ENCODE measurements at places on chromosomes 3 and 15. TPM values are rescaled to one million over a fixed set of nuclear protein-coding genes. Genes with fewer than 3 reads are reported as not detected.

Gene LTF
- total RNA-seq, result not detected

Gene TEX55
- total RNA-seq, result not detected

Gene AMT
- total RNA-seq, result 4.4 TPM

Gene SLC28A1
- total RNA-seq, result not detected

Gene IL5RA
- not detected for total RNA-seq

Gene GOLGA6L10
- 3.0 TPM for total RNA-seq

Gene ALDH1A3
- total RNA-seq, result not detected

Gene AHSG
- not detected for total RNA-seq

Gene IGSF10
- not detected for total RNA-seq

Gene SYNPR
- not detected for total RNA-seq

Gene LRRN1
- total RNA-seq, result 0.38 TPM

Gene CFAP92
- total RNA-seq, result not detected

Gene PCOLCE2
- total RNA-seq, result not detected

Gene GLCE
- 3.6 TPM for total RNA-seq

Gene SPSB4
- total RNA-seq, result not detected

Gene KBTBD12
- total RNA-seq, result not detected

Gene IL20RB
- 8.7 TPM for total RNA-seq

Gene CCR1
- 92.2 TPM for total RNA-seq

Gene TGM5
- total RNA-seq, result 2.0 TPM

Gene CPA3
- not detected for total RNA-seq

Gene TF
- 0.78 TPM for total RNA-seq

Gene MKRN2OS
- total RNA-seq, result not detected

Data from natural killer cell treated with Interleukin-12 subunit alpha and Interleukin-12 subunit beta and Interleukin-15 and Interleukin-18, amount 100 ng/mL, for 72 hours (primary cell).